ENCODE measurements at places on chromosomes 5 and 9. TPM values are rescaled to one million over a fixed set of nuclear protein-coding genes. Genes with fewer than 3 reads are reported as not detected.

- no peak for DNase-seq
Observed at GRCh38 chr5:170752257-170753215, 31.0 kb upstream of the GABRP start.

DNA sequence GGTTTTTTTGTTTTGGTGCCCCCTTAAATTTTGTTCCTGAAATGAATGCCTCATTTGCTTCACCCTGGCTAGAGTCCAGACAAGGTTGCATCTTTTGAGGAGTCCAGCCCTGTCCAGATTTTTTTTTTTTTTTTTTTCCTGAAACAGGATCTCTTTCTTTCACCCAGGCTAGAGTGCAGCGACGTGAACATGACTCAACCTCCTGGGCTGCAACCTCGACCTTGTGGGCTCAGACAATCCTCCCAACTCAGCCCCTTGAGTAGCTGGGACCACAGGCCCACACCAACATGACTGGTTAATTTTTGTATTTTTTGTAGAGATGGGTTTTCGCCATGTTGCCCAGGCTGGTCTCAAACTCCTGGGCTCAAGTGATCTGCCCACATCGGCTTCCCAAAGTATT lies 469.0 kb upstream of the BRINP1 start:
- no peak for DNase-seq

DNA sequence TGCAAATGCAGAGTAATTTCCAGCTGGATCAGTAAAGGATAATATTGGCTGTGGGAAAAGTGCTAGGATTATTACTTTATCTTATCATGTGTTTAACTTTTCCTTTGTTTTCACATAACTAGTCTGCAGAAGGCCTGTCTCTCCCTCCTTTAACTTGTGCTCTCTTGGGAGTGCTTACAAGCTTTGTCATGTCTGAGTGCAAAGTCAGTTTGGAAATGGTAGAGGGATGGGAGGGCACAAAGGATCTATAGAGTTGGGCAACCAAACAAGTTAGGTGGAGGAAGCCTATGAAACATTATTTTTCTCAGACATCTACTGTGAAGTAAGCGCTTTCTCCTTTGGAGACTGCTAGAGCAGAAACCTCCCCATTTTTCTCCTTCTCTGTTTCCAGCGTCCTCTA lies 308.8 kb downstream of the ARHGAP26 start:
- no peak for DNase-seq

- no peak for DNase-seq
Observed at GRCh38 chr9:90948156-90948555, 146.5 kb downstream of the SYK start.

The GRM6 gene
- not detected for total RNA-seq

- no peak for DNase-seq
Observed at GRCh38 chr5:144644317-144644716, 473.6 kb downstream of the KCTD16 start.

- peak; percentile 22 for DNase-seq
Observed at GRCh38 chr5:126403876-126404275, 19.3 kb upstream of the GRAMD2B start.
